ENCODE measurements at places on chromosomes 7 and 10.

- DNase-seq = no peak
These were observed 16.2 kb upstream of the EPHB6 start for GRCh38 chr7:142838461-142839213.

DNA sequence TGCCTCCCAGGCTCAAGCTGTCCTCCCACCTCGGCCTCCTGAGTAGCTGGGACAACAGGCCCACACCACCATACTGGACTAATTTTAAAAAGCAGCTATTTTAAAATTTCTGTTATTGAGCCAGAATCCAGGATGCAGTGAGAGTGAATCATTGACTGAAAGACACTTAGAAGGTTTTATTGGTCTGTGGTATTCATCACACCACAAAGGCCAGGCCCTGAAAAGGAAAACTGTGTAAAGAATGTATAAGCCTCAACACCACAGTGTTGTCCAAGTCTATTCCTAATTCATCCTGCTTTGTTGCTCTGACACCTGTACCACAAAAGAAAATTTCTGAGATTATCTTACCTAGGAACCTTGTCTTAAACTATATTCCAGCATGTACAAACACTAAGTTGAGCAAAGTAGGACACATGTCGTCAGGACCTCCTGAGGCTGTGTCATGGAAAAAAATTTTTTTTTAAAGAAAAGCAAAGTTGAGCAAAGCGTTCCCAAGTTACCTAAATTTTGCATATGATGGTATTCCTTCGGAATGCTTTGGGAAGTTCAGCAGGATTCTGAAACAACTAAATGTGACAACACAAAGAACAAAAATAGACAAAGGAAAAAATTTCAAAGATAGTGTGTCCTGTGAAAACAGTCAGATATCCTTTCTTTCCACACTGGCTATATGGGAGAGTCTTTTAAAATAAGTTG lies 129.6 kb upstream of the MKLN1 start:
- no peak for DNase-seq

DNA sequence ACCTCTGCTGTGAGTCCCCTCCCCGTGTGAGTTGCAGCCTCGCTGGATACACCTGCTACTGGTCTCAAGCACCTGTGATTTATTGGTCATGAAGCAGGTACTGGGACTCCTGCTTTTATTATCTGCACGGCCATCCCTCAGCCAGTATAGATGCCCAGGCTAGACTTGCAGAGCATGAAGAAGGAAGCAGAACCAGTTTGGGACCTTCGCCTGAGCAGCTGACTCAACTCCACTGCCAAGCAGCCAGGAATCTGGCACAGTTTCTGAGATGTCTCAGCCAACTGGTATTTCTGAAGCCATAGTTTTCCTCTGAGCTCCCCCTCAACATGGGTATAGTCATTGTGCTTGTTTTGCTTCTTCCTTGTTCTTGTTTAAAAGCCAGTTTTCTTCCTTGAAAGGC lies 28.0 kb upstream of the SLC39A12 start:
- DNase-seq = no peak

DNA sequence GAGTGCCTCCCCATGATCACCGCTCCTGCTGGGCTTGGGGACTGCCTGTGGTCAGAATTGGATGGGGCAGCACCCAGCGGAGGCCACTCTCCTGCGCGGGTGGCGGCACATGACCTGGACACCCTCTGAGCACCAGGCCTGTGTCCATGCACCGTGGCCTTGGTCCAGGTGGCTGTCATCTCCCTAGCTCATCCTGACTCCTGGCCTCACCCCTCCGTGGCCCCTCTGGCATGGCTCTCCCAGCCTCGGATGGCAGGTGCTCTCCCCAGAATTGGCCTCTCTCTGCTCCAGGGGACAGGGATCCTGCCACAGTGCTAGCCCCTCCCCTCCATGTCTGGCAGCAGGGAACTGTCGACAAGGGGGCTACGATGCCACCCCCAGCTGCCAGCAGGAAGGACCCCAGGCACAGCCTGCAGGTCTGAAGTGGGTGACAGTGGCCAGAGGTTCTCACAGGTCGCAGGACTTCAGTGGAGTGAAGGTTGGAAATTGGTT lies 37.2 kb upstream of the BTBD16 start:
- no peak for DNase-seq

DNA sequence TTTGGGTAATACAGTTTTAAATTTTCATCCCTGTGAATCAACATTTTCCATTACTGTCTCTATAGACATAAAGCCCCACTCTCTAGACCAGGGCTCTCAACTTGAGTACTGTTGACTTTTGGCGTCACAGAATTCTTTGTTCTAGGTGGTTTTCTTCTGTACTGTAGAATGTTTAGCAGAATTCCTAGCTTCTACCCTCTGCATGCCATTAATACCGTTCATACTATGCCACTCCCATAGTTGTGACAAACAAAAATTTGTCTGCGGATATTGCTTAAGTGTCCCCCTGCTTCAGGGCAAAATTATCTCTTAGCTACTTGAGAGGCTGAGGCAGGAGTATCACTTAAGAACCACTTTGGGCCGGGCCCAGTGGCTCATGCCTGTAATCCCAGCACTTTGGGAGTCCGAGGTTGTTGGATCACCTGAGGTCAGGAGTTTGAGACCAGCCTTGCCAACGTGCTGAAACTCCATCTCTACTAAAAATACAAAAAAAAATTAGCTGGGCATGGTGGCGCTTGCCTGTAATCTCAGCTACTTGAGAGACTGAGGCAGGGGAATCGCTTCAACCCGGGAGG lies 57.3 kb upstream of the NRG3 start:
- no peak for DNase-seq
